ENCODE measurements at places on chromosomes 12 and 14.

- no peak for DNase-seq
These were observed 1469.3 kb downstream of the AACS start for GRCh38 chr12:126534495-126534894.

- no peak for DNase-seq
These were observed 600.2 kb downstream of the TRHDE start for GRCh38 chr12:72872238-72872887.

- DNase-seq, result no peak
These were observed 211.1 kb downstream of the ITPR2 start for GRCh38 chr12:26621932-26622331.

DNA sequence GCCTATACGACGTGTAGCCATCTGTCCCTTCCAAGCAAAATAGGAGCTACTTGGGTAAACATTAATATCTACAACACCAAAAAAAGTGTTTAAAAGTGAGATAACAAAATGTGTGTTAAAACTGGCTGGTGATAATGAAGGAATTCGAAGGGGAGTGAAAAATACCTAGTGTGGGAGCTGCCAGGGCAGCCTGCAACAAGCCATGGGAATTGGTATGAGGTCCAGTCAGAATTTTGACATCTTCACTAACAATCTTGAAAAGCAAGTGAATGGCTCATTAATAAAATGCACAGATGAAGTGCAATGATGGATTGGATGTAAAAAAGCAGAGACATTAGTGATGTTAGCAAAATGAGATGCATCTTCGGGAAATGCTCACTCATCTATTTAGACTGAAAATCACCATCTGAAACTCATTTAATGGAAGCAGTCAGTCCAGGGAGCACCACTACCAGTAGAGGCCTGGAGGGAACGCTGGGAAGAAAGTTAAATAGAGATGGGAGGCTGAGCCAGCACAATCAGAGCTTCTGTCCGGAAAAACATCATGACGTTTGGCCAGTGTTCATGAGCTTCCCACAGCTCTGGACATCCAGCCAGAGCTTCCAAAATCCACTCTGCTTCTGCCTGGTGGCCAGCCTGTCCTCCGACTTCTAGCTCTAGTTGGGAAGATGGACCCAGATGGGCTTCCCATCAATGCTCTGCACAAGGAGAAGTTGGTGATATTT, 405.0 kb upstream of the TMTC1 start:
- no peak for DNase-seq

GRCh38 chr12:120536064-120536791, 2.1 kb downstream of the RNF10 start:
- no peak for DNase-seq
